ENCODE measurements at places on chromosomes 1 and 21.
A peak's percentile ranks its signal among the peaks of the same experiment; 100 is the strongest.

DNA sequence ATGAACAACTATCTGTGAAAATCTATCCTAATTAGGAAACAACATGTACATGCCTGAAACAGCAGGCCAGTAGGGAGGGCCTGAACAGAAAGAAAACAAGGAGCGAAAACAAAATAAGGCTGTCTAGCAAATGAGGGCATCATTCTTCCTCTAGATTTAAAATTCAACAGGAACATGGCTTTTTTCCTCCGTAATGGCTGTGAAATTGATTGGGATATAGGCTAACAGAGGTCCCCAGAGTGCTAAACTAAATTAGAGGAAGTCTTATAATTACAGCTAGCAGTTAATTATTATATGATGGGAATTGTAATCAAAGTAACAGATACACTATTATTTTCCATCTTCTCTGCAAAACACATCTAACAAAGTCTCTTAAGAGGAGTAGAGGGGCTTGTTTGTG, 51.7 kb upstream of the TIAM1 start:
- no peak for DNase-seq

- DNase-seq = no peak
Measured at GRCh38 chr1:218895064-218895587, 278.6 kb upstream of the LYPLAL1 start.

- DNase-seq = no peak
Measured at GRCh38 chr1:2093055-2093454, 42.8 kb downstream of the PRKCZ start.

GRCh38 chr1:61444288-61444687, 280.7 kb downstream of the TM2D1 start:
- no peak for DNase-seq

DNA sequence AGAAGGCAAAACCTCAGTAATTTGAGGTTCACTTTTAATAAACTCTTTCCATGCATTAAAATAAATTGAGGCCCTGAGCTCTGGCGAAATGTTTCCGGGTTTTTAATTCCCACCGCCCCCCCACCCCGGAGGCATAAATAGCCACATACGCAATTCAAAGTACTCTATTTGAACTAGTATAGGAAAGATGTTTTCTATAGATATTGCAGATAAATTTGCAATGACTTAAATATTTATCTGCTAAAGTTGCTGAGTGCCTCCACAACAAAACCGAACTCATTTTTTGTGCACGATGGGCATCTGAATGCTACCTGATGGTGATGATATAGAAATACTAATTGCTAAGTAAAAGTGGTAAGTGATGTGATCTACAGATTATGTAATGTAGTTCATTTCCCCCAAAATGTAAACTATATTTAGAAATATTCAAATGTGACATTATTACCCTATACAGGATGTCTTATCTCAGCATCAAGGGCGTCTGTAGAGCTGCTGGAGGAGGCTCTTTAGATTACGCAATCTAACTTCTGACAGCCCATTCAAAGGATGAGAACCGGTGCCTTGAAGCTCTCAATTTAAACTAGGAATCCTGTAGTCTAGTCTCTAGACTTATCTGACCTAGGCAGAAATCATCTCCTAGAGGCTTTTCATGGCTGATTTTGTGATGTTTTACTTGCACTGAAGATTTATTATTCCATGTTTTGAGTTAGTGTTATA, 8.5 kb downstream of the IRF2BP2 start:
- DNase-seq = no peak

DNA sequence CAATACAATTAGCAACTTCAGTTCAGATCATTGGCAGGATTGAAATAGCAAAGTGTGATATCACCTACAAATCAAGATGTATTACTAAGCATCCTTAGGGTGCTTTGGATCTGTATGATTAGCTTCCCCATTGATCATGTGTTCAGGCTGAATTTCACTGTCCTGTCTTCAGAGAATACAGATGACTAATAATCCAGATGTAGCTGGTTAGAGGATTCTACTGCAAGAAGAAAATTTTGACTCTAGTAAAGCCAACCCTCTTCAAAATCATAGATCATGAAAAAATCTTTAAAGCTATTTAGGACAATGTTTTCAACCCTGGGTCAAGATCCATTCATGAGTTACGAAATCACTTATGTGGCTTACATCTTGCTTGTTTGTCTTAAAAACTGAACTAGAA, 184.4 kb downstream of the PTGER3 start:
- DNase-seq = no peak

GRCh38 chr21:45550522-45551210, 8.4 kb upstream of the SLC19A1 start:
- DNase-seq = peak; percentile 40

DNA sequence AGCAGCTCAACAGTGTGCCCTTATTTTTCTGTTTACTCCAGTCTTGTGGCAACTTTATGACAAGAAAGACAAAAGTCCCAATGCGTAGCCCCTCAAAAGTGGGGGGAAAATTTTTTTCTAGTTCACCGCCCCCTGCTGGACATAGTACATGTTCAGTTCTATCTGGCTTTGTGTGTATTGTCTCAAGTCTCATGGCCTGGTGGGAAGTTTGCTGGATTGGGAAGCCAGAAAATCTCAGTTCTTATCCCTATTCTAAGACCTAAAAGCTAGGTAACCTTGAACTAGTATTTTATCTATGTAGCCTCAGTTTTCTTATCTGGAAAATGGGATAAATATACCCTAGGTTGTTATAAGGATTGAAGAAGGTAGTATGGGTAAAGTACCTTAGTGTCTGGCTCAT, 55.8 kb upstream of the LDLRAP1 start:
- no peak for DNase-seq

- no peak for DNase-seq
Measured at GRCh38 chr1:183957216-183957830, 80.2 kb downstream of the COLGALT2 start.

- DNase-seq = no peak
Measured at GRCh38 chr1:86478416-86479156, 9.9 kb downstream of the CLCA1 start.

GRCh38 chr21:42040411-42041180, 30.4 kb upstream of the ZBTB21 start:
- no peak for DNase-seq

GRCh38 chr21:39707316-39707715, 37.7 kb upstream of the IGSF5 start:
- no peak for DNase-seq

GRCh38 chr21:41211060-41211805, 43.3 kb downstream of the BACE2 start:
- DNase-seq = no peak

DNA sequence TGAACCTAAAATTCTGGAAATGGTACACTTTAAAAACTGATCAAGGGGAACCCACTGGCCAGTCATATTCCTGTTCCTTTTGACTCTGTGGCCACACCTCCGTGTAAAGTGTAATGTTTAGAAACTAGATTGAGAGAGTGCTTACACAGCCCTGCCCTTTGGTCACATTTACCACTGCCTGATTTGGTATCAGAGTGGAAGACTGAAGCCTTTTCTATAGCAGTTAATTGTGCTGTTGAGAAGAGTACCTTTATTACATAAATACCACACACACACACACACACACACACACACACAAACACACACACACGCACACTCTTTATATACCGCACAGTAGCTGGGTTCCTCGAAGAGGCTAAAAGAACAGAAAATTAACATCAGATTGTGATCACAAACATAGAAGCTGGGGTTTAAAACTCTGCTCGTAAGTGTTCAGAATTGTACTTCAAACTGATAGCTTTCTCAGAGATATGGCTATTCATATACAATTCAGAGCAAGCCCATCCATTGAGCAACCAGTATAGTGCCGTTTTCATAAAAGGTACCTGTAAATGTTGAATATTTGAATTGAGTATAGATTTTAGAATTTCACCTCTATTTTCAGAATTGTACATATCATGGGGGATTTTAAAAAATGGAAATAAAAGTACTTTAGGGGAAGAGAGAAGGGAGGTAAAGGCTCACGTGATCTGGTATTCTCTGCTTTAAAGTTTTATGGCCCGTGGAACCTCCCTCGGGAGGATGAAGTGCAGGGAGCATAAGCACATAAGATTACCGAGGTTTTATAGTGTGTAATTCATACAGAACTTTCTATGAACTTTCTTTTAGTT, 37.5 kb downstream of the CAMTA1 start:
- no peak for DNase-seq

- DNase-seq = no peak
Measured at GRCh38 chr1:226029093-226029496, 30.0 kb upstream of the SDE2 start.

DNA sequence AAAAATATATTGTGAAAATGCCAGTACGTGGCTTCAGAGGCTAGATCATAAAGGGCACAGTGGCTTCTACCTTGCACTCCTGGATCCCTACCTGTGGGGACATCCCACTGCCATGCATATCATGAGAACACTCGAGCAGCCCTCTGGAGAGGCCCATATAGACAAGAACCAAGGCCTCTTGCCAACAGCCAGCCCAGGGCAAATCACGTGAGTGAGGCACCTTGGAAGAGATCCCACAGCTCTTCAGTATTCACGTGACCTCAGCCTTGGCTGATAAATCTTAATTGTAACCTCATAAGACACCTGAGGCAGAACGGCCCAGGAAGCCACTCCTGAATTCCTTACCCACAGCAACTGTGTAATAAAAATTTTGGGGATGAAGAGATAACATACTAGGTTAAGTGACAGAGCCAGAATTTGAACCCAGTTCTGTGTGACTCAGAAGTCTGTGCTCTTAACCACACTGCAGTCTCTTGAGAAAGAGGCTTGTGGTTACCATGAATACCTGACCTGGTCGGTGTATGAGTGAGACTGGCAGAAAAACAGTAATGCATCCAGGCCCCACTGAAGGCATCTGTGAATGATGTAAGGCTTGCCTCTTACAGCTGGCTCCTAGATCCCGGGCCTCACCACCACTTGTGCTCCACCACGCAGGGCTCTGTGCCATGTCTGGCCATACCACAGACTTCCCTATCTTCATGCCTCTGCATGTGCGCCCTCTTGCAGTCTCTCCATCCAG, 6.9 kb upstream of the A3GALT2 start:
- no peak for DNase-seq

DNA sequence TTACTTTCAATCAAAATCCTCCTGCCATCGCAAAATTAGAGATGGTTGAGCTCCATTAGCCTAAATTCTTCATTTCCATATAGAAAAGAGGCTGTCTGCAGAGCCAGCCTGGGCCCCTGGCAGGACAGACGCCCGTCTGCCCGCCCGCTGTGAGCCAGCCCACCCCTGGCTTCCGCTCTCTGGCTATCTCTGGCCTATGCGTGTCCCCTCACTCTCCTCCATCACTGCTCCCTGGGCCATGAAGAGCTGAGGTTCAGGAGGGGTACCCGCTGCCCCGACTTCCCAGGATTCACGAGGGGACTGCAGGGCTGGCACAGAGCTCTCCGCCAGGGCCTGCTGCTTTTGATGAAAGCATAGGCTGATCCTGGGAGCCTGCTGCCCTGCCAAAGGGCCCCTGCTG, 117.6 kb downstream of the CASZ1 start:
- no peak for DNase-seq

DNA sequence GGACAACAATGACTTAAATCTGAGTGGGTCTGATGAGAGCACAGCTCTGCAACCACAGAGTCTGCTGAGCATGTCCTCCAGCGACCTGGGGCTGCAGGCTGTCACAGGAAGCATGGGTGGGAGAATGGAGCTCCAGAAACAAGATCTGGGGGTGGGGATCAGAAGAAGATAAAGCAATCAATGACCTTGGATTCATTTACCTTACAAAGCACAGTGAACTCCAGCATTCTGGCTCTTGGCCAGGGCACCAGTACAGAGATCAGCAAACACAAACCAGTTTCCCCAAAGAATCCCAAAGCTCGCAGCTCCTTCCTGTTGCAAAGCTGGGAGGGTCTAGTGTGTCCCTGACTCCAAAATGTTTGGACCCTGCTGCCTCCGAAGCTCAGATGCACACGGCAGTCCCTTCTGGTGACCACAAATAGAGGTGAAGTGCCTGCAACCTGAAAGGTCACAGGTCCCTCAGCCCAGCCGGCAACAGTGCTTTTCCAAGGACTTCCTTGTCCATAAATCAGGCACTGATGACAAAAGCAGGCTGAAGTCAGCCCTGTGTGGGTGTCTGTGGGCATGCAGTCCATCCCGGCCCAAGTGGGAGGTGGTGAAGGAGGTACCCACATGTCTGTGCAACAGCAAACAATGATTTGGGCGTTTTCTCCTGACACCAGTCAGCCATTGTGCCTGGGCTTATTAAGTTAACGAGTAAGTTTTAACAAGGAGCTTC, 76.1 kb downstream of the SH3BGR start:
- no peak for DNase-seq

- no peak for DNase-seq
Measured at GRCh38 chr1:111285879-111286278, 4.8 kb upstream of the CHIA start.

- DNase-seq = no peak
Measured at GRCh38 chr21:34554227-34554626, 42.2 kb upstream of the KCNE1 start.

GRCh38 chr1:51175278-51175677, 60.8 kb upstream of the RNF11 start:
- DNase-seq = no peak

GRCh38 chr1:218686761-218687160, 341.6 kb downstream of the TGFB2 start:
- DNase-seq = no peak

GRCh38 chr1:22418312-22418711, 33.3 kb upstream of the ZBTB40 start:
- no peak for DNase-seq

- no peak for DNase-seq
Measured at GRCh38 chr1:231861541-231862481, 235.2 kb downstream of the DISC1 start.

GRCh38 chr1:12230549-12231275, 882 bp downstream of the VPS13D start:
- peak; percentile 38 for DNase-seq

DNA sequence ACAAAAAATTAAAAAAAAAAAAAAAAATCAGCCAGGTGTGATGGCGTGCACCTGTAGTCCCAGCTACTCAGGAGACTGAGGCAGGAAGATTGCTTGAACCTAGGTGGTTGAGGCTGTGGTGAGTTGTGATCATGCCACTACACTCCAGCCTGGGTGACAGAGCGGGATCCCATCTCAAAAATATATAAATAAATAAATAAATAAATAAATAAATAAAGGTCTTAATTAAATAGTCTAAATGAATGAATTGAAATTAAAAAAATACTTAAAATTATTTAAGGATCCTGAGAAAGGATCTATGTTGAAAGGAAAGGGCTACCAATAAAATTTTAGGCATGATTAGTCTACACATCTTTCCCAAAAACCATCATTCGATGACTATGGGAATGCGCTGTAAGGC, 67.4 kb upstream of the HP1BP3 start:
- DNase-seq = no peak

DNA sequence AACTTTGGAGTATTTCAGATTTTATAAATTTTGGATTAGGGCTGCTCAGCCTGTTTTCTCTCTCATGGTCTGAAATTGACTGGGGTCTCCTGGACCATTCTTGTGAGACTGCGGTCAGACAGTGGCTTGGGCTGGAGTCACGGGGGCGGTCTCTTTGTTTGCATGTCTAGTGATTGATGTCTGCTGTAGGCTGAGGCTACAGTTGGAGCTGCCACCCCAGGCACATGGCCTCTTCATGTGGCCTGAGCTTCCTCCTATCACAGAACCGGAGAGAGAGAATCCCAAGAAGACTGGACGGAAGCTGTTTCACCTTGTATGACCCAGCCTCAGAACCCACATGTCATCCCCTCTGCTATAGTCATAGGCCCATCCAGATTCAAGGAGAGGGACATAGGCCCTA, 96.1 kb downstream of the NID1 start:
- no peak for DNase-seq

- DNase-seq = no peak
Measured at GRCh38 chr1:154657556-154657955, 49.6 kb upstream of the ADAR start.

GRCh38 chr1:92989936-92990583, 28.8 kb upstream of the DIPK1A start:
- no peak for DNase-seq
